ENCODE measurements at places on chromosomes 1 and 21. TPM values are rescaled to one million over a fixed set of nuclear protein-coding genes. Genes with fewer than 3 reads are reported as not detected.

DNA sequence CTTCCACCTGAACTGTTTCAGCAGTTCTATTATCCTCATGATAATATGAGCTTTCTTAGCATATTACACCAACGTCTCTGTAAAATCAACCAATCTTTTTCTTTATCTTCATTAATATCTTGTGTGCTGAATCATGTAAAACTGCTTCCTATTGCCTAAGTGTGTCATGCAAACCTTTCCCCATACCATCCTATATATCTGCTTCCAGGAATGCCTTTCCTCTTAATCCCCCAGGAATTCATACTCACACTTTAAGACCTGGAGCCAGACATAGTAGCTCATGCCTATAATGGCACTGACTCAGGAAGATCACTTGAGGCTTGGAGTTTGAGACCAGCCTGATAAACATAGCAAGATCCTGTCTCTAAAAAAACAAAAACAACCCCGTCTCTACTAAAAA is 183.9 kb downstream of the NRIP1 start:
- no peak overlapping the region for H3K27ac ChIP-seq
- no peak for DNase-seq

DNA sequence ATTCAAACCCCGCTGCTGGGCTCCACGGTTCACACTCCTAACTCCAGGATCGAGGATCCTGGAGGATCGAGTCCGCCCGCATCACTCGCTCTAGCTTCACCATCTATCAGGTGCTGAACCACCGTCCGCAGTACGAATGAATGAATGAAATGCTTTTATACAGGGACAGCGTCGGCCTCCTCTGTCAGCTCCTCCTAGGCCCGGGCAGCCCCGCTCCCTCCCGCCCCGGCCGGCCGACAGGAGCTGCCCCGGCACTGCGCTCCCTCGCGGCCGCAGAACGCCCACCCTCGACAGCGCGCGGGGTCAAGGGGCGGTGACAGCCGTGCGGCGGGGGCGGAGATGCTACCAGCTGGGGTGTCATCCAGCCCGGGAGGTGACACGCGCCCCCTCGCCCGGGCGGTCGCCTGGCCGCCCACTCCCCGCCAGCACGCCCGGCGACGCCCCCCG is 520 bp downstream of the ZBTB17 start:
- no peaks in the 10 kb centered on the region for H3K27me3 ChIP-seq
- peak overlapping the region; percentile 93 for H3K27ac ChIP-seq
- peaks cover 32% of the 10 kb centered on the region for H3K36me3 ChIP-seq
- DNase-seq, result peak; percentile 93
- H3K4me3 ChIP-seq, result peak overlapping the region; percentile 90
- H3K4me1 ChIP-seq, result peaks cover 44% of the 10 kb centered on the region

GRCh38 chr1:21435646-21436487 is 4.1 kb upstream of the NBPF3 start:
- no peak overlapping the region for H3K4me3 ChIP-seq
- no peak overlapping the region for H3K27ac ChIP-seq
- DNase-seq, result no peak

PGBD2 gene
- total RNA-seq, result 7.6 TPM

DNA sequence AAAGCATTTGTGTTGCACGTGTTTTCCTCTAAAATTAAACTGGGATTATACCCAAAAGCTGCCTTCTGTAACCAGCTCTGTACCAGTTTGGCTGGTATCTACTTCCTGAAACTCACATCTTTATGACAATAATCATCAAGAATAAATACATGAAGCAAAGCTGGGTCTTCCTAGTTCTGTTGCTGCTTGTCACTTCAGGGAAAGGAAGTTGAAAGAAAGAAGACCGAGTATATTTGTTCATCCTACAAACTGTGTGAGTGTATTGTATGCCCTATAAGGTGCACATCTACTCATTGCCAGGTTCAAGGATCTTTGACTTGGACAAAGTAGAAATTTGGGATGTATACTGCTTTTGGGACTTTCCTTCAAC is 29.1 kb upstream of the IFNGR2 start:
- no peak for DNase-seq
- H3K4me3 ChIP-seq, result no peak overlapping the region
- H3K4me1 ChIP-seq, result peaks cover 7% of the 10 kb centered on the region
- H3K27me3 ChIP-seq, result peaks cover 28% of the 10 kb centered on the region
- H3K27ac ChIP-seq, result no peak overlapping the region
- peaks cover 2% of the 10 kb centered on the region for H3K36me3 ChIP-seq

SELE gene
- total RNA-seq, result not detected

RHD gene
- not detected for total RNA-seq
